Kidney epithelial cell (primary cell): ENCODE measurements at places on chromosomes 4 and X.
A peak's percentile ranks its signal among the peaks of the same experiment; 100 is the strongest.

DNA sequence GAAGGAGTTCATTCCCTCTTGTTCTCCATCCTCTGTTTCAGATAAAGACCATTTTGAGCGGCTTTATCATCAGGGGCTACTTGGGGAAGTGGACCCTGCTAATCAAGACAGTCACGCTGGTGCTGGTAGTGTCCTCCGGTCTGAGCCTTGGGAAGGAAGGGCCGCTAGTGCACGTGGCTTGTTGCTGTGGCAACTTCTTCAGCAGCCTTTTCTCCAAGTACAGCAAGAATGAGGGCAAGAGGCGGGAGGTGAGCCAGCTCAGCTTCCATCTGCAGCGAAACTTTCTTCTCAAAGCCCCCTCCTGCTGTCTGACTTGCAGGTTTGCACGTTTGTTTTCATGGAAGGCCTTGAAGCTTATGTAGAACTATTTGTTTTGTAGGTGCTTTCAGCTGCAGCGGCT is 49.5 kb downstream of the CLCN4 start:
- DNase-seq: no peak

DNA sequence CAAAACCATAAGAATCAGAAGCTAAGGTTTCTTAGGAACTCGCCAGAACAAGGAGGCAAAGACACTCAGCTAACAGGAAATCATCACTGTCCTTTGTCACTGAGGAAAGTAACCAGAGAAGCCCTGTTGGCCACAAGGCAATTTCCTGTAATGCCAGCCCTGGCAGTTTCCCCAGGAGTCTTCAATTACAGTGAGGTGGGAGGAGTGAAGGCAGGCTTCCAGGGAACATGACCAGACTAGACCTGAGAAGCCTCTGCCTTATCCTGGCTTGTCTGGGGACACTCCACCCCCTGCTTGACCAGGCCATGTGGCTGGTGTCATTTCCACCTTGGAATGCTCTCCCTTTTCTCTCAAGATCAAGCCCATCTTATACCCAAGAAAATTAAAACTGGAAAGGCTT is 125.3 kb downstream of the COL4A6 start:
- DNase-seq: no peak

DNA sequence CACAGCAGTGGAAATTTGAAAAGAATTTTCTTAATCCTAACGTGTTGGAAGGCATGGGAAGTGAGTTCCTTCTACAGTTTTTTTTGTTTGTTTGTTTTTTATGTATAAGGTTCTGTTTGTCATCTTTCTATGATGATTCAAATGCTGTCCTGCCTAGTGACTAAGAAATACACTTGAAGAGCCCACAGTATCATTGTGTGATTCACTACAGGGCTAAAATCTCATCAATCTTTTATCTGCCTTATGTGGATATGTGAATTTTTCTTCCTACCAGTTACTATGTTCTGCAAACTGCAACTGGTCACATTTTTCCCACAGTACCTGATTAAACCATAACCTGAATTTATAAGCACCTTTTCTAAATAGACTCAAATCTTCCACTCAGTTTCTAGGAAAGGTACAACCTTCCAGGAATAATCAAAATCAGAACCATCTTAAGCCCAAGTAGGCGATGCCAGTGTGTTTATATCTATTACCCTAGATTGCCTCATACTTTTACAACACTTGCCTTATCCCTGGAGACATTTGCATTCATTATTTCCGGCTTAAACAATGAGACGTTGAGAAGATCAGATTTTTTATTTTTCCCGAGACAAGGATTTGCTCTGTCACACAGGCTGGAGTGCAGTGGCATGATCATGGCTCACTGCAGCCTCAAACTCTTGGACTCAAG is 214.6 kb upstream of the GALNT7 start:
- DNase-seq: no peak

DNA sequence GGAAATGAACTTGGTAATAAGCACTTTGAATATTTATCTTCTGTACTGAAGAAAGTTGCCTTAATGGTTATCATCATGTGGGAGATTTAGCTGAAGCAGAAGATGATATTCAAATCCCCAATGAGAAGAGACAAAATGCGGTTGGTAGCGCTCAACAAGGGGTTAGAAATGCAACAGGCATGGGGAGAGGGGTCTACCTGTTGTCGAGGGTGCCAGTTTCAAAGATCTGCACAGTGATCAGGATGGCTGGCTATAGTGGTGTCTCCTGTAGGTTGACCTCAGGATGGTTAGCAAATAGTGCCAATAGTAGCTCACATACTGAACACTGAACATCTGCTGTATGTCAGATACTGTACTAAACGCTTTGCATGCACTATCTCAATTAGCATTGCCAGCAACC is 7.0 kb upstream of the HS6ST2 start:
- DNase-seq: no peak

- no peak for DNase-seq
Observed at GRCh38 chr4:41506130-41506529, 31.8 kb upstream of the LIMCH1 start.

GRCh38 chr4:183147196-183147595 is 48.1 kb downstream of the WWC2 start:
- DNase-seq: no peak

DNA sequence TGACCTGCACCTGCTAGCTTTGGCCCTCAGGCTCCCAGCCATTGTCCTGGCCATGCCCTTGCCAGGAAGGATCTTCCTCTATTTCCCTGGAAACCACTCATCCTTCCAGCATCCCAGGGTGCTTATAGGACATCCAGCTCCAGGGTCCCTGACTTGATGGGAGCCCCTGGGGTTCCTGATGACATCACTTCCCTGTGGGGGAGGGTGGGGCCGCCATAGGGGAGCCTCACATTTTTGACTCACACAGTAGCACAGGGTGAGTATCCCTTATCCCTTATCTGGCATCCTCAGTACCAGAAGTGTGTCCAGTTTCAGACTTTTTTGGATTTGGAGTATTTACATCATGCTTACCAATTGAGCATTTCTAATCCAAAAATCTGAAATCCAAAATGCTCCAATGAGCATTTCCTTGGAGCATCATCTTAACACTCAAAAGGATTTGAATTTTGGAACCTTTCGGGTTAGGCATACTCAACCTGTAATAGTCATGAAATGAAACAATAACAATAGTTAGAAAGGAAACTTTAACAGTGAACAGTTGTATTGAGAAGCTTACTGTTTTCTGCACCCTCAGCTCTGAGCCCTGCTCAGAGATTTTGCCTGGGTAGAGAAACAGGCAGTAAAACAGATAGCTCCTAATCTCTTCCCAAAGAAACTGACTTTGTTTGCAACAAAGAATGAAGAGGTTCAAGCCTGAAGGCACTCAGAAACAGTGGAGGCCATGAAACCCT is 22.1 kb downstream of the TNIP2 start:
- DNase-seq: no peak

DNA sequence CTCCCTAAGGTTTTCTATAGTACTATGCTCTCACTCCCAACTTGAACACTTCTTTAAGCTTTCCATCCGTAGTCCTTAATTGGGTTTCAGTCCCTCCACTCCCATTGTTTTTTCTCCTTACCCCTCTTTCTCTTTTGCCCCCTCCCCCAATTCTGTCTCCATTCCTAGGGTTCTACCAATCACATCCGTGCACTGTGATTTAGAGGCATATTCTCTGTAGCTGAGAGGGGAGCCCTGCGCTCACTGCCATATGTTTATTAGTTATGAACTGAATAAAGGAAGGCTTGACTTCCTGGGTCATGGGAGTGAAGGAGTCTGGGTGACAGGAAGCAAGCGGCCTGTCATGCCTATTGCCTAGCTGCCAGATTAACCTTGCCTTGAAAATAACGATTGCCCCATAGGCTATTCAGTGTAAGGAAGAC is 471 bp downstream of the MCTS1 start:
- no peak for DNase-seq

DNA sequence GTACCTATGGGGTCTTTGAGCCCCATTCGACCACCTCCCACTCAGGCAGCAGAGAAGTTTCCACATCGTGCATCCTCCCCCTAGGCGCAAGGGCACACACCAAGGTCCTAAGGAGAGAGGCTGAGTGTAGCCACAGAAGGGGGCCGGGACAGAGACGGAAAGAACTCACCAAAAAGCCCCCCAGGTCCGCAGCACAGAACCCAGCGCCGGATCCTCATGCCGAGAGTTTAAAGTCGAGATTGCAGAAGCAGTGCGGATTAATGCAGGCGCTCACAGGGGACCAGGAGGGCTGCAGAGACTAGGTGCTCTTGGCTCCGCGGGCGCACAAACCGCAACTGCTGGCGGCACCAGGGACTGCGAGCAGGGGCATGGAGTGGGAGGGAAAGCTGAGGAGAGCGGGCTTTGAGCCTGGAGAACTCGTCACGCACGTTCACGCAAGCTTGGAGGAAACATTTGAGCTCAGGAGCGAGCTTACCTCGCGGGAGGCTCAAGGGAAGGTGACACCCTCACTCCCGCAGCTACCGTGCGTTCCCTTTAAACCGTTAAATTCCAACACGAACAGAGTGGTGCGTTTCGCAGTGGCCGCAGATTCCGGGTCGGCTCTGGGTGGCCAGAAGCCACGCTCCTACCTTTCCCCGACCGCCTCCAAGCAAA is 8.5 kb downstream of the NKX3-2 start:
- DNase-seq: no peak

DNA sequence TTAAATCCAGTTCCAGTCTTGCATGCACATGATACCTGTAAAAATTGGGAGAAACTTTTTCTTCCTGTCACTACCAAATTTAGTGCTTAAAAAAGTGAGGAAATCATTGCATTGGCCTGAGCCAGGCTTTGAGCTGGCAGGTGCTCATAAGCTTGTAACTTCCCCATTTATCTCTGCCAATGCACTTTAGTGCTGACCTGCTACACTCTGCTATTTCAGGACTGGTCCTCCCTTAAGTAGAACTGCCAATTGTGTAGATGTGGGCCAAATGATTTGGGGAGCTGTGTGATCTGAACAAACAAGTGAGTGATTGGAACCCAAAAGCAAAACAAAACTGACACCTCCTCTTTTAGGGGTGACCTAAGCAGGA is 51.8 kb downstream of the ZNF827 start:
- DNase-seq: no peak

GRCh38 chr4:99438405-99438780 is 3.3 kb upstream of the ADH7 start:
- DNase-seq: no peak

- DNase-seq: no peak
Observed at GRCh38 chr4:38669208-38669607, 5.2 kb downstream of the KLF3 start.

DNA sequence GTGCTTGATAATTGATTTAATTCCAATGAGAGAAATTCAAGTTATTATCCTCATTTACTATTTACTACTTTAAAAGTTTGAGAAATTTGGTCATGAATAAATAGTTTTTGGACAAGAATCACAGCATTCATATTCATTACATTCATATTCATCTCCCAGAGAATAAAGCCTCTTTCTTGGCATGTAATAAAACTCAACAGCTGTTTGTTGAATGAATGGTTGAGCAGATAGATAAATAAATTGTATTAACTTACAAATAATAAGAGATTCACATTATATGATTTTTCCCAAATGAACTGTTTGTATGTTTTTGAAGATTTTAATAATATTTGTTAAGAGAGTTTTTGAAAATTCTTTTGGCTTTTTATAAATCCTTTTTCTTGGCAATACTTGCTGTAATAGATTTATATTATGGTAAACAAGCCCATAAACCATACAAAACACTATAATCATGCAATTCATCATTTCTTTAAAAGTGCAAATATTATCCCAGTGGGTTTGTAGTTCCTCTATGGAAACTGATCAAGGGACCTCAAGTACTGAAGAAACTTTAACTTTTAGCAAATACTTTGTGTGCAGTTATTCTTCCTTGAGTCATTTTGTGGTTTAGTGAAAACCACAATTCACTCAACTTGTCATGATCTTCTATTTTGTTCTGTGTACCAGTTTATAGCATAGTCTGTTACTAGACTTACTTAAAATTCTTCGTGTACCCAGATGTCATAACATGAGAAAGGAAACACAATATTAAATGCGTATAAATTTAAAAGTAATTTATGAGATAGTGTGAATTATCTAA is 371.8 kb downstream of the ADGRL3 start:
- peak; percentile 53 for DNase-seq

GRCh38 chrX:77527233-77528001 is 80.2 kb downstream of the FGF16 start:
- no peak for DNase-seq

DNA sequence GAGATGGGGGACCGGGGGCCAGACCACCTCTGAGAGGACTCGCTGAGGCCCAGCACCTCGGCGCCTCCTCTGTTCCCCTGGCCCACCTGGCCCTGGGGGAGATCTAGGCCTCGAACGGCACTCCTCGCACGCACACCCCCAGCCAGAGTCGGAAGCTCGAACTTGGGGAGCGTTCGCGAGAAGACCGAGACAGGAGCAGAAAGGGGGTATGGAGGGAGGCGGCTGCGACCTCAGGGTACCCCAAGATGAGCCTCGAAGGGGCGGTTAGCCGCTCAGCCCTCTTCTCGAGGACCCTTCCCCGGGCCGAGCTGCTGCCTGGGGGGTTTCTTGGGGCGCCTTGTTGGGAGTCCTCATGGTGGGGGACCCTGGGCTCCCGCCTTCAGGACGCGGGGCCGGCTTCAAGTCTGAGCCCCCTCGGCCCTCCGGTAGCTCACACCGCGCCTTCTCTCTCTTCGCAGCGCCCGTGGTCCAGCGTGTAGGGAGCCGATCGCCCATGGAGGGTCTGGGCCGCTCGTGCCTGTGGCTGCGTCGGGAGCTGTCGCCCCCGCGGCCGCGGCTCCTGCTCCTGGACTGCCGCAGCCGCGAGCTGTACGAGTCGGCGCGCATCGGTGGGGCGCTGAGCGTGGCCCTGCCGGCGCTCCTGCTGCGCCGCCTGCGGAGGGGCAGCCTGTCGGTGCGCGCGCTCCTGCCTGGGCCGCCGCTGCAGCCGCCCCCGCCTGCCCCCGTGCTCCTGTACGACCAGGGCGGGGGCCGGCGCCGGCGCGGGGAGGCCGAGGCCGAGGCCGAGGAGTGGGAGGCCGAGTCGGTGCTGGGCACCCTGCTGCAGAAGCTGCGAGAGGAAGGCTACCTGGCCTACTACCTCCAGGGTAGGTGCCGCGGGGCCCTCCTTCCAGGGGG is 706 bp downstream of the DUSP9 start:
- no peak for DNase-seq

GRCh38 chrX:37993176-37993575 is 13.2 kb upstream of the SYTL5 start:
- DNase-seq: no peak

DNA sequence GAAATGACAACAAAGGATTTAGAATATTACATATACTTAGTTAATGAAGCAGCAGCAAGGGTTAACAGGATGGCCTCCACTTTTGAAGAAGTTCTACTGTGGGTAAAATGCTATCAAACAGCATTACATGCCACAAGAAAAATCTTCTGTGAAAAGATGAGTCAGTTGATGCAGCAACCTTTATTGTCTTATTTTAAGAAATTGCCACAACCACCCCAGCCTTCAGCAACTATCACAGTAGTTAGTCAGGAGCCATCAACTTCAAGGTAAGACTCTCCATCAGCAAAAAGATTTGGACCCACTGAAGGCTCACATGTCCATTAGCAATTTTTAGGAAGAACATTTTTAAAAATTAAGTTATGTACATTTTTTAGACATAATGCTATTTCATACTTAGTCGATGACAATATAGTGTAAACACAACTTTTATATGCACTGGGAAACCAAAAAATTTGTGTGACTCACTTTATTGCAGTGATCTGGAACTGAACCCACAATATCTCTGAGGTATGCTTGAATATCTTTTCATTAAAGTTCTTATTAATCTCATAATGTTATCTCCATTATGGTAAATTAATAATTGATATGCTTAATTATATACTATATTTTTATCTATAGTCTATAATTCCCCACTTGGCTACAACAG is 81.2 kb downstream of the SPCS3 start:
- DNase-seq: no peak

- DNase-seq: peak; percentile 14
Observed at GRCh38 chr4:117135634-117136354, 50.4 kb upstream of the TRAM1L1 start.
